ENCODE measurements at places on chromosomes 11 and 22. TPM values are rescaled to one million over a fixed set of nuclear protein-coding genes. Genes with fewer than 3 reads are reported as not detected.

Gene GNAZ
- total RNA-seq, result 44.1 TPM

Gene VPS26B
- 49.9 TPM for total RNA-seq

Gene KCNJ5
- not detected for total RNA-seq

Gene KIF18A
- 8.9 TPM for total RNA-seq

Gene HSCB
- 7.2 TPM for total RNA-seq

Gene TRPM5
- 0.08 TPM for total RNA-seq

Gene C11orf65
- total RNA-seq, result 0.96 TPM

Gene TSSK2
- 0.29 TPM for total RNA-seq

- DNase-seq, result no peak
- H3K4me3 ChIP-seq, result no peak overlapping the region
- H3K4me1 ChIP-seq, result no peaks in the 10 kb centered on the region
- peaks cover 4% of the 10 kb centered on the region for H3K27me3 ChIP-seq
- H3K27ac ChIP-seq, result no peak overlapping the region
- peaks cover 2% of the 10 kb centered on the region for H3K36me3 ChIP-seq
These were observed 56.4 kb downstream of the PARVA start for GRCh38 chr11:12433571-12434324.

GRCh38 chr11:3101921-3102640 lies 44.9 kb upstream of the CARS1 start:
- H3K27ac ChIP-seq, result no peak overlapping the region
- no peak overlapping the region for H3K4me3 ChIP-seq
- peaks cover 6% of the 10 kb centered on the region for H3K4me1 ChIP-seq
- H3K27me3 ChIP-seq, result no peaks in the 10 kb centered on the region

DNA sequence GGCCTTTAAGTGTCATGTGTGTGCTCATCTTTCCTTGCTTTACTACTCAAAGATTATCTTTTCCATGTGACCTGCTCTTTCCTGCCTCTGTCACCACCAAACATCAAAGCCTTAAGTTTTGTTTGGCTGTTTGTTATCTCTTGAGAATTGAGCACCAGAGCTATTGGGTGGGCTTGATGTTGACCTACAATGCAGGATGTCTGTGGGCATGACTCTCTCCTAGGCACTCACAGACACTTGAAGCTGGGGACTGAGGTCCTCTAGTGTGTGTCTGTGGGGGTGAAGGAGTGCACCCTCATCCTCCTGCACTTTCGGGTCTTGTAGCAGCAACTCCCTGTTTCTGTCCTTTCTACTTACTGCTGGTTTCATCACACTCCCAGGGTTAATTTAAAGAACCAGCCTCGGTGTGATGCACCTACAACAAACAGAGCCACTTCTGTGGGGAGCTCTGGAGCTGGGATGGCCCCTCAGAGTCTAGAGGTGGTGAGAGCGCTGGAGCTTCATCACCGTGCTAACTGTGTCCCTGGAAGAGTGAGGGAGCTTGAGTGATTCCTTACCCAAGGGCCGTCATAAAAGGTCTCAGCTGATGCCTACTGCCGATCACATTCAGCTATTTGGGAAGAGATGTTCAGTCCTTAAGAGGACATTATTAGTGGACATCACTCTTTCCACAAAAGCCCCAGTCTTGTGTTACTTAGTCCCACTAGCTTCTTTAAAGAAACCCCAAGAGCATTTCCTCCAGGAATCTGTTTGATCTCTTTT lies 56.3 kb downstream of the LRRC74B start:
- peaks cover 61% of the 10 kb centered on the region for H3K27me3 ChIP-seq
- H3K27ac ChIP-seq, result peak overlapping the region; percentile 32
- DNase-seq, result no peak
- H3K4me3 ChIP-seq, result no peak overlapping the region
- peaks cover 7% of the 10 kb centered on the region for H3K4me1 ChIP-seq
- no peaks in the 10 kb centered on the region for H3K36me3 ChIP-seq

DNA sequence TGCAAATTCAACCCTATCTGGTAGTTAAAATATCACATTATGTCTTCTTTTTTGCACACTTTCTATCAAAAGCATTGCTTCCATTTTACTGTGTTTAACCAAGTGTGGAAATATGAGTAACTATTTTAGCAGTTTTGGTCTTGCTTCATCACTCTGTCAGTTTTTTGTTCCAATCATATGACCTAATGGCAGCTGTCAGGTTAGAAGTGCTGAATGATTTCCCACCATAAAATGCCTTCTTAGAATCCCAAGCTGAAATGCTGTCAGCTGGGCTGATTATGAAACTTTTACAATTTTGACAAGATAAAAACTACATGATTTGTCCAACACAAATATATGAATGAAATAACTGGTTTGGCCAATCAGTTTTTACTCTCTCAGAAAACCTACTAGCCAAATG lies 1654.6 kb upstream of the RAG2 start:
- no peaks in the 10 kb centered on the region for H3K27me3 ChIP-seq
- H3K27ac ChIP-seq, result no peak overlapping the region
- no peak for DNase-seq
- no peaks in the 10 kb centered on the region for H3K4me1 ChIP-seq

GRCh38 chr11:8934742-8935488 lies 2.2 kb upstream of the C11orf16 start:
- peaks cover 25% of the 10 kb centered on the region for H3K27me3 ChIP-seq
- H3K36me3 ChIP-seq, result peaks cover 3% of the 10 kb centered on the region
- H3K4me3 ChIP-seq, result peak overlapping the region; percentile 63
- H3K4me1 ChIP-seq, result peaks cover 8% of the 10 kb centered on the region

DNA sequence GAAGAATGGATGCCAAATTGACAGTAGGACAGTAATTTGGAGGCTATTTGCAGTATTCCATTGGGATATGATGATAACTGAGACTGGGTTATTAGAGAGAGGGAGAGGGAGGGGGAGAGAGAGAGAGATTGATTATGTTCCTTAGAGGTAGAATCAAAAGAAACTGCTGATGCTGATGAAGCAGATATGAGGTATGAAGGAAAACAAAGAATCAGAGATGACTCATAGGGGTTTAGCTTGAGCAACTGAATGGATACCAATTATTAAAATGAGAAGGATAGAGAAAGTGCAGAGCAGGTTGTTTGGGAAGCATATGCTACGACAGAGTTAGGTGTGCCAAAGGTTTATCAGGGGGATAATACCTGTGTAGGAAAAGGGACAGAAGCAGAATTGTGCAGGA lies 12.8 kb upstream of the NUCB2 start:
- H3K4me1 ChIP-seq, result peaks cover 4% of the 10 kb centered on the region
- no peak for DNase-seq
- H3K27ac ChIP-seq, result no peak overlapping the region
- H3K36me3 ChIP-seq, result peaks cover 3% of the 10 kb centered on the region
- no peak overlapping the region for H3K4me3 ChIP-seq

DNA sequence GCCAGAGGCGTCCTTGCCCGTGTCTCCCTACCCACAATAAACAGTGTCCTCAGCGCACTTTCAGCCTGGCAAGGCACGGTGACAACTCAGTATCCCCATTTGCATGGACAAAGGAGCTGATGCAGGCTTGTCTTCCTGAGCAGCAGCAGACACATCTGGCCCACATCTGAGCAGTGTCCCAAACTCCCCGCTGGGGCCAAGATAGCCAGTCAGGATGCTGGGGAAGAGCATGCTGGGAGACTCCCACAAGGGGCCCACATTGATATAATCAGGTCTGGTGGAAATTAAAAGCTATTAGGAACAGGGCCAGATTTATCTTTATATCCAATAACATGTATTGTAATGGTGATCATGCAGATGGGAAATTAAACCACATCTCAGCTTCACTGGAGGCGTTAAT lies 24.7 kb downstream of the DSCAML1 start:
- no peak overlapping the region for H3K4me3 ChIP-seq
- H3K27ac ChIP-seq, result no peak overlapping the region
- peaks cover 2% of the 10 kb centered on the region for H3K4me1 ChIP-seq
- H3K36me3 ChIP-seq, result no peaks in the 10 kb centered on the region
- peaks cover 69% of the 10 kb centered on the region for H3K27me3 ChIP-seq
- no peak for DNase-seq

GRCh38 chr11:6397636-6398035 lies 7.4 kb downstream of the SMPD1 start:
- peak overlapping the region; percentile 88 for H3K27ac ChIP-seq
- no peaks in the 10 kb centered on the region for H3K27me3 ChIP-seq
- peaks cover 37% of the 10 kb centered on the region for H3K4me1 ChIP-seq
- peaks cover 9% of the 10 kb centered on the region for H3K36me3 ChIP-seq

DNA sequence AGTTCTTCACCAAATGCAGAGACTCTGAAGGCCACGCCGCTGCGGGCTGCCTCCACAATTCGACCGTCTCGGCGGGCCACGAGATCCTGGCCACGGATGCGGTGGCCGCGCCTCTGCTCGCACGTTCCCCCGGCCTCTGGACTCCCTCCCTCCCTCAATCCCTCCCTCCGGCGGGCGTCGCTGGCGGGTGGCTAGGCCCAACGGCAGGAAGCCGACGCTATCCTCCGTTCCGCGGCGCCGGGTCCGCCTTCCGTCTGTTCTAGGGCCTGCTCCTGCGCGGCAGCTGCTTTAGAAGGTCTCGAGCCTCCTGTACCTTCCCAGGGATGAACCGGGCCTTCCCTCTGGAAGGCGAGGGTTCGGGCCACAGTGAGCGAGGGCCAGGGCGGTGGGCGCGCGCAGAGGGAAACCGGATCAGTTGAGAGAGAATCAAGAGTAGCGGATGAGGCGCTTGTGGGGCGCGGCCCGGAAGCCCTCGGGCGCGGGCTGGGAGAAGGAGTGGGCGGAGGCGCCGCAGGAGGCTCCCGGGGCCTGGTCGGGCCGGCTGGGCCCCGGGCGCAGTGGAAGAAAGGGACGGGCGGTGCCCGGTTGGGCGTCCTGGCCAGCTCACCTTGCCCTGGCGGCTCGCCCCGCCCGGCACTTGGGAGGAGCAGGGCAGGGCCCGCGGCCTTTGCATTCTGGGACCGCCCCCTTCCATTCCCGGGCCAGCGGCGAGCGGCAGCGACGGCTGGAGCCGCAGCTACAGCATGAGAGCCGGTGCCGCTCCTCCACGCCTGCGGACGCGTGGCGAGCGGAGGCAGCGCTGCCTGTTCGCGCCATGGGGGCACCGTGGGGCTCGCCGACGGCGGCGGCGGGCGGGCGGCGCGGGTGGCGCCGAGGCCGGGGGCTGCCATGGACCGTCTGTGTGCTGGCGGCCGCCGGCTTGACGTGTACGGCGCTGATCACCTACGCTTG lies at the start of gene FUT4:
Gene FUT4, plus strand, starts transcription at position 227 of the 951 bp plus-strand sequence. Its CDS starts 213 bp downstream, at position 440.
- peaks cover 6% of the 10 kb centered on the region for H3K27me3 ChIP-seq
- H3K4me1 ChIP-seq, result peaks cover 20% of the 10 kb centered on the region
- H3K4me3 ChIP-seq, result peak within 1 kb of the TSS; percentile 99
- DNase-seq, result peak; percentile 51

- DNase-seq, result no peak
- H3K4me1 ChIP-seq, result no peaks in the 10 kb centered on the region
- H3K27me3 ChIP-seq, result no peaks in the 10 kb centered on the region
These were observed 29.6 kb upstream of the DNAJB13 start for GRCh38 chr11:73921180-73921579.

GRCh38 chr11:120645639-120646038 lies 134.1 kb downstream of the GRIK4 start:
- H3K36me3 ChIP-seq, result peaks cover 2% of the 10 kb centered on the region
- DNase-seq, result no peak
- peaks cover 2% of the 10 kb centered on the region for H3K4me1 ChIP-seq
- no peak overlapping the region for H3K27ac ChIP-seq
- H3K4me3 ChIP-seq, result no peak overlapping the region

DNA sequence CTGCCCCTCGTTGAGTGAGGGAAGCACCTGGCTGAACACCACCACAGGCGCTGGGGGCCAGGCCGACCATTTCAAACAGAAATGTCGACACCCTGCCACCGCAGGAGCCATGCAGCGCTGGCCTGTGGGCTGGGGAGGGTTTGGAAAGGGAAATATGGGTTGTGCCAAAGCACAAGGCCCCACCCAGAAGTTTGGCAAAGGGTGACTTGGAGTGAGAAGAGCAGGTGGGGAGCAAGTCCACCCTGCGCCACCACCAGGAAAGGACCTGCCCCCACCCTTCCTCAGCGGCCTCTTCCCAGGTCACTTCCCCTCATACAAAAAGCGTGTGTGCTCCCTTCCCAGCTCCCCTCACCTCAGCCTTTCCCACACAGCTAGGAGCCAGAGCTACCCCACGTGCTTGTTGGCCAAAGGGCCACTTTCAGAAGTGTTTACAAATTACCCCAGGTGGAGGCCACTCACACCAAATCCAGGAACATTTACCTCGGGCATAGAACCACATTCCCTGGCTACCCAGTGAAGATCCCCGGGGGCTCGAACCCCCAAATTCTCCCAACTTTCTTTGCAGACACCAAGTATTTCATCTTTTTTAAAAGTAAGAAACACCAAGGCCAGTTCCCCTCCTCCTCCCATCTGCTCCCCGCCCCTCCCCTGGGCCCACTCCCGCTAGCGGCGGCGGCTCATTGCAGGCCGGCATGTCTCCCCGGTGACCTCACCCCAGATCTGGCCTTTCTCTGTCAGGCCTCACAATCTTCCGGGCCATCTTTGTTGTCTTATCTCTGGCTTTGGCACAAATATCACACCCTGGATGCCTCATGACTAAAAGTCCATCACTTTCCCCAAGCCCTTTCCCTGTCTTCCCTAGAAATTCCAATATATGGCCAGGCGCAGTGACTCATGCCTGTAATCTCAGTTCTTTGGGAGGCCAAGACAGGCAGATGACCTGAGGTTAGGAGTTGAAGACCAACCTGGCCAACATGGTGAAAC lies 20.5 kb upstream of the SCGB1A1 start:
- DNase-seq, result no peak
- H3K4me1 ChIP-seq, result peaks cover 20% of the 10 kb centered on the region
- no peaks in the 10 kb centered on the region for H3K27me3 ChIP-seq

All from T-helper 17 cell (primary cell).